Kidney (tissue), 22 donors: ENCODE measurements at places on chromosomes 4 and X. TPM values are rescaled to one million over a fixed set of nuclear protein-coding genes. Genes with fewer than 3 reads are reported as not detected.

The PHOX2B gene
- total RNA-seq, result not detected

The XAGE2 gene
- not detected for total RNA-seq

GRCh38 chr4:88817740-88818139, 120.1 kb upstream of the NAP1L5 start:
- no peak for DNase-seq

GRCh38 chr4:186554914-186555827, at the start of gene MTNR1A:
Gene MTNR1A, minus strand, starts transcription at chr4:186555567. Its CDS starts 202 bp downstream, at chr4:186555365.
- peak; percentile 69 for DNase-seq

The NBDY gene
- total RNA-seq, result 50.8 TPM

The CXCL1 gene
- 29.7 TPM for total RNA-seq

The MMRN1 gene
- total RNA-seq, result 28.9 TPM

The ARAP2 gene
- total RNA-seq, result 33.5 TPM

The PRDM8 gene
- total RNA-seq, result 4.2 TPM

GRCh38 chrX:13533726-13534125, 35.7 kb upstream of the EGFL6 start:
- DNase-seq, result no peak

DNA sequence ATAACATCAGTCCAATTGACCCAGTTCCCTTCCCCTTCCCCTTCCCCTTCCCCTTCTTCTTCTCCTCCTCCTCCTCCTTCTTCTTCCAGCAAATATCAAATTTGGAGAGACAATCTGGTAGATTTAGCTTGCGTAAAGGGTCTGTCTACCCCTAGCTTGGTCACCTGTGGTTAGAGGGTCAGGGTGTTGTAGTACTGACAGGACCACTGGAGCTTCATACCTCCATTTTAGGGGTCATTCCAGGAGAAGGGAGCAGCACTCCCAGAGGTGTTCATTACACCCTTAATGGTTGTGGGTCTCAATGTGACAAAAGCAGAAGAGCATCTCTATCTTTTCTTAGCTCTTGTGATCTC, 3.7 kb upstream of the FGB start:
- no peak for DNase-seq

DNA sequence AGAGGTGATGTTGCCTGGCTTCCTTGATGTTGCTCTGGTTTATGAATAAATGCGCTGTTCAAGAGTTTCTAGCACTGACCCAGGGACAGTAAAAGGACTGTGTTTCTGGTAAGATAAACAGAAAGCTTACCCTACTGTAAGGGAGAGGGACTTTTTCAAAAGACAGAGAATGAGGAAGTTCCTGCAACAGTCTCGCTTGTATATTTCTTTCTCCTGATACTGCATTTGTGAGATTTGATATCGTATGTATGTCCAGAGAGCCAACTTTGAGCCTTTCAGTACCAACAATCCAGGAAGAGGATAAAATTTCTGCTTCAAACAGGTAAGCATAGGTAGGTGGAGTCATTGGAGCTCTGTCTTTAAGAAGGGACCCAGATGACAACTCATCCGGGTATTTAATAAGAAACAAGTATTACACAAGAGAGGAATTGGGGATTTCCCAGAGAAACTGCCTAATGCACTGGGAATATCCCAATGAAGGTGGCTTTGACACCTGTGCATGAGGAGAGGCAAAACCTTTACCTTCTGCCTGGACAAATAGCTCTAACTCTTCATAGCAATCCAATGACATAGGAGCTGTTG, 773 bp downstream of the DAPP1 start:
- no peak for DNase-seq

DNA sequence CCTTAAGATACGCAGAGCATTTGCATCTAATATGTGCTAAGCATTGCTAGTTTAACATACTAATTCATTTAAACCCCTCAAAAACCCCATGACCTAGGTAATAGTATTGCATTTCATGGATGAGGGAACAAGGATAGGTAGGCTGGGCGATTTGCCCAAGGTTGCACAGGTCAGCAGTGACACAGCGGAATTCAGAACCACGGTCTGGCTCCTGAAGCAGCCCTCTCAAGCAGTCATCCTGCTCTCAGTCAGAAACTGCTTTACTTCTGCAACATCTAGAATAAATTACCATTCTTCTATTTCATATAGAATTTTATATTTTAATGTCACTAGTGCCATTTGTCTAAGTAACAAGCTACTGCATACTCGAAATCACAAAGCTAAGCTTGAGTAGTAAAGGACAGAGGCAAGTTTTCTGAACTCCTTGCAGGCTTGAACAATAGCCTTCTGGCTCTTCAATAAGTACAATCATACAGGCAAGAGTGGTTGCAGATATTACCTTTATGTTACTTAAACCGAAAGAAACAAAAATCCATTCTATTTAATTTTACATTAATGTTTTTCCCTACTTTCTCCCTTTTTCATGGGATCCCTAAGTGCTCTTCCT, 555 bp upstream of the SPP1 start:
- no peak for DNase-seq

GRCh38 chrX:115889121-115889890, 281.2 kb upstream of the AGTR2 start:
- no peak for DNase-seq

The UCHL1 gene
- 35.8 TPM for total RNA-seq

GRCh38 chr4:1137063-1137776, 23.9 kb upstream of the RNF212 start:
- DNase-seq, result no peak

The ENPP6 gene
- total RNA-seq, result 0.91 TPM

GRCh38 chrX:112627206-112627605, 52.5 kb downstream of the LHFPL1 start:
- no peak for DNase-seq
